Forelimb muscle (tissue), 1 donor: ENCODE measurements at places on chromosomes 7 and 10. TPM values are rescaled to one million over a fixed set of nuclear protein-coding genes. Genes with fewer than 3 reads are reported as not detected.

DNA sequence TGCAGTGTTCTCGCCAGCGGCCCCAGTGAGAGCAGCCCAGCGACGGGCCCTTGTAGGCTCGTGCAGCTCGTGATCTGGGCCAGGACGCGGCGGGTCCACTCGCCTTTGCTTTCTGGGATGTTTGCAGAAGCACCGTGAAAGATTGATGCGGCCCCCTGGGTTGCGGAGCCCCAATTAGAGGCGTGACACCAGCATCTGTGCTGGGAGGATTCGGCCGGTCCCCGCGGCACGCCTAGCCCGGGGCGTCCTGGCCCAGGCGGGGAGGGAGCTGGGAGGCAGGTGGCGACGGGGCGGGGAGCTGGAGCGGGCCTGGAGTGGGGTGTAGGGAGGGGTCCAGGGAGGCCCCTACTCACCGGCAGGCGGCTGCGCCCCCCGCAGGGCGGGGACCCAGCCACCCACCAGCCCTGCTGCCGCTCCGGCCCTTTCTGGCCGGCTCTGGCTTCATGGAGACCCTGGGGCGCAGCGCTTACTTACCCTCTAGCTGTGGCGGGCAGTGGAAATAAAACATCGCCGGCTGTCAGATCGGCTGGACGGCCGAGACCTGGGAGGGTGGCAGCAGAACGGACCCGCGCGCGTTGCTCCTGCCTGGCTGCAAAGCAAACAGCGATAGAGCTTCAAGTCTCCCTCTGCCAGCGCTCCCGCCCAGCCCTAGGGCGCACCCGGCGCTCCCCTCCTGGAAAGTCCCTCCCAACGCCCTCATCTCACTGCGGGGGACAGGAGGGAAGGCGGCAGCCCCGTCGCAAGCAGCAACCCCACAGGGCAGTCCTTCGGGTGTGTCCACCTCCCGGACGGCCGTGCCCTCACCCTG is 752 bp downstream of the DRGX start:
- DNase-seq: no peak

DNA sequence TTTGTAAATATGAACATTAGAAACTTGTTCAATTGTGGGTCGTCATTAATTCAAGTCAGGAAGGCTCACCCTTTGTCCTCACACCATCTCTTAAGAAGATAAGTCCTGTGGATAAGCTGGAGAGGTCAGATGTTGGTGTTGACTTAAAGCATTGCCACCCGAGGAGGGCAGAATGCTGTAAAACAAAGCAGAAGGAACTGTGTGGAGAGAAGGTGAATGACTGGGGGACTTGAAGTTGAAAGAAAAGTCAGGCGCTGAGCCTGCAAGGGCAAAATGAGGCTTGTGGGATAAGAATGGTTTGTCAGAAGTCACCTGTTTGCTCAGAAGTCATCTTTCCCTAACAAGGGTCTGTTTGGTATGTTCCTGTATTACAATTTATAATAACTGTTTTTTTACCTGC is 9.1 kb downstream of the RPA3 start:
- DNase-seq: no peak

- DNase-seq: no peak
These were observed 57.4 kb downstream of the LAMB4 start for GRCh38 chr7:108072739-108073138.

GRCh38 chr7:80410081-80410480 is 101.8 kb downstream of the GNAT3 start:
- no peak for DNase-seq

DNA sequence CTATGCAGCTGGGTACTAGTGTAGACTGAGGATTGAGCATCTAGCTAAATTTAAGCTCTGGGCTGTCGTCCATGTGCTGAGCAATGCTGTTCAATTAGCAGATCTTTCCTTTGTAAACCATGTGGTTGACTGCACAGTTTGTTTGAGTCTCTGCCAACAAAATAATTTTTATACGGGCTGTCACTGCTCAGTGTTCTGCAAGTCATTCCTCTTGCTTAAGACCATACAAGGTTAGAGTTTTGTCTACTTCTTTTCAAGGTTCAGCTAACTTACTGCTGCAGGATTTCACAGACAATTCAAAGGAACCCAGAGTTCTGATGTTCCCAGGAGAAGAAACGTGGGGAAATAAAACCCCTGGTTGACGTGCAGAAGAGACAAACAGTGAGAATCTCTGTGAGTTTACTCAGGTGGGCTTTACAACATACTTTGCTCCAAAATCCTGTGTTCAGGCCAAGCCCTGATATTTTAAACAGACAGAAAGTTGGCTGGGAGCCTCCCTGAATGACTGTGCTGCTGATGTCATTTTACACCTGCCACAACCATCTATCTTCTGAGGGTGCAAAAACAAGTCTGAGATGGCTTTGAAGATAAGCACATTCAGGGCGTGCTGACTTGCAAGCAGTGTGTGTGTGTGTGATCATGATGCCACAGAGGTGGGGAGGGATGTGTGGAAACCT is 177.1 kb upstream of the SVIL start:
- no peak for DNase-seq

DNA sequence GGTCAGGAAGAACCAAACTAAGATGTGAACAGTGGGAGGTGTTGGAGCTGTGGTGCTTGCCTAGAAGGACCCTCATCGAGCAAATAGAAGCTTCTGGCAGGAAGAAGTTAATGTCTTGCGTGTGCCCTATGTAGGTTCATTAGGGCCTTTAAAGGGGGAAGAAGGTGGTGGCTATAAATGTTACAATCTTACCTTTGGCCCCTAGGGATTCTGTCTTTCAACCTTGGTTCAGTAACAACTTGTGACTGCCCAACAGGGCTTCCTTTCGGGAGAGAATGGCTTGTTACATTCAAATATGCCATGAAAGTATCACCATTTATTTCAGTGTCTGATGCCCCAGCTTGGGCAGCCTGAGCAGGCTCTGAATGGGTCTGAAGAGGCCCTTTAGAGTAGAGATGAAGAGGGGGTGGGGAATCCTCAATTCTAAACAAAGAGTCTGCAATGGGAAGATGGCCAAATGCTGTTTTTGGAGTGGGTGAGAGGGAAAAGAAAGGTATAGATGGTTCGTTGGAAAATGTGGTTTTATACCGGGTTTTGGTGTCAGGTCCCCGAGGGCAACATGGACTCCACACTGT is 108.0 kb downstream of the TCF7L2 start:
- DNase-seq: no peak

- DNase-seq: no peak
These were observed 107.1 kb upstream of the FAM20C start for GRCh38 chr7:85074-85882.

- DNase-seq: no peak
These were observed 143.7 kb downstream of the CREB5 start for GRCh38 chr7:28556025-28556424.

GRCh38 chr10:55495555-55495954 is 694.5 kb upstream of the PCDH15 start:
- DNase-seq: no peak

DNA sequence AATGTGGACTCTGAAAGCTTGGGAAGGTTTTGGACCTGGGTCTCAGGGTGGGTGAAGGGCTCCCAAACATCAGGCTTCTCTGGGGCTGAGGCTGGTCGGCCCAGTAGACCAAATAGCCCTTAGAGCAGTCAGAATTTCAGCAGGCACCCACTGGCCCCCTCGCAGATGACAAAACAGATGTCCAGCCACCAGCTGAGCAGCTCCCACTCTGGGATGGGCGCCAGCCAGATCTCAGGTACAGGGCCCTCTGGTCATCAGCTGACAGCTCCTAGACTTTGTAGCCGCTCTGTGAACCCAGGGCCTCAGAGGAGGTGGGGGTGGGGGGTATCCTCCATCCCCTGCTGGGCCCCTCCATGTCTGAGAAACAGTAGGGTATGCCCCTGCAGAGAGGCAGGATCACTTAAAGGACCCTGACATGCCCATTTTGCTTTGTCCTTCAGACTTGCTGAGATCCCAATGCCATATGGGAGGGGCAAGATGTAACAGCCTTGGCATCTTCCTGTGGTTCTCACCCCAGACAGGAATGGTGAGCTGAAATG is 26.5 kb downstream of the HSPA12A start:
- DNase-seq: no peak

DNA sequence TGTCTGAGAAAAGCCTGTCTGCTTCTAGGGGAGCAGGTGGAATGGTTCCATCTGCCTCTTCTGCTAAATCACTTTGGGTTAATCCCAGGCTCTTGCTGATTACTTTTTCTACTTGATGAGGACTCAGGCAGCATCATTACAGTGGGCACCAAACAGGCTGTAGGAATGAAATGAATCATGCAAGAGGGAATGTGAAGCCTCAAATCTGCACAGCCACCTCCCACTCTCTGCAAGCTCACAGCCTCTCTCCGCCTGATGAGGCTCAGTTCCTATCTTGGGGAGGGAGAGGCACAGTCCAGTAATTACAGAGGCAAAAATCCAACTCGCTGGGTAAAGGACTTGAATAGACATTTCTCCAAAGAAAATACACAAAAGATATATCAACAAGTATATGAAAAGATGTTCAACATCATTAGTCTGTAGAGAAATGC is 34.0 kb downstream of the HSPA12A start:
- no peak for DNase-seq

DNA sequence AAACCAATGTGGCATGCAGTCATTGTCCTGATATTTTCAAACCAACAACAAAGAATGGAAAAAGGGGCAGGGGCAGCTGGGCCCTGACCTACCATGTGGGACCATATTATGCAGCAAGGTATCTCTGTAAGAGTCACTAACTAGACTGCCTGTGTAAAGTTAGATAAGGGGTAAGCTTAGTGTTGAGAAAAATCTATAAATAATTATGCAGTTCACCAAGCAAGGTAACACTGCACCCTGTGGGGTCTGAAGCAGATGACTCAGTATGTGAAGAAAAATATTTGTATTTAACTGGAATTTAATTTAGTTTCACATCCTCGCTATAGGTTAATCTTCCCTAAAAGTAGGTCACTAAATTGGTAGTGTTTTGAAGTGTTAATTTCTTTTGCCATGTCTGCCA is 99.3 kb downstream of the PPP1R3A start:
- no peak for DNase-seq

DNA sequence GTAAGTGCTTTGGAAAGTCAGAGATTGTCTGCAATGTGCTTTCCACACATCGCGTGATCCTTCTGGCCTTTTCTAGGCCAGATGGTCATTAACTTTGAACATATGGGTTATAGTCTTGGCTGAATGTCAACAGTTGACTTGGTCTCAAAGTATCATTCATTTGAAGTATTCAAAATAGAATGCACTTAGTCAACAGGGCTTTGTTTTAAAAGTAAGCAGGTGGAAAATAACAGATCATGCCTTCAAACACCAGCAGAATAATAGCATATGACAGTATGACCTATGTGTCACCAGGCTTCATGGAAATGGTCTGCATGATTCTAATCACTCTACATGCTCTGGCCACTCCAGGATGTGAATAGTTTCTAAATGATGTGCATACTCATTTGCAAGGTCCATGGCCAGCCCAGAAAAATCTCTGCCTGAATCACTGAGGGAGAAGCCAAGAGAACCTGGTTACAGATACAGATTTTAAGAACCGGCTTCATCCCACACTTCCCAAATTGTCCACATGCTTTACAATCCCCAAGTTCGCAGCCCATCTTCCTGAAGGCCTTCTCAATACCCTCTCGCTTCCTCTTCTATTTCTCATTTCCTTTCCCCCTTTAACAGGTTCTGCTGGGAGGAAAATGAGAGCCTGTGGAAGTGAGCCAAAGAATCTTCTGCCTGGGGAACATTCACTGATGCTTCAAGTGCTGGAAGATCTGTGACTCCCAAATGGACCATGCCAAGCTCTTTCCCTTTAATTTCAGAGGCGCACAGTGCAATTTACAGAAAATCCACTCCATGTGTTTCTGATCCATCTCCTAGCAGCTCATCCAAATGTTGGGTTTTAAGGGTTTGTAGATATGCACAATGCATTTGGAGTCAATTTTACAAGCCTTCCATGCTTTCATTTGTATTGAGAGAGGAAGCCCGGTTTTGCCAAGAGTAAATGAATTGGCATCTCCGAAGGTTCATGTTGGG is 122.8 kb upstream of the GDF10 start:
- no peak for DNase-seq

DNA sequence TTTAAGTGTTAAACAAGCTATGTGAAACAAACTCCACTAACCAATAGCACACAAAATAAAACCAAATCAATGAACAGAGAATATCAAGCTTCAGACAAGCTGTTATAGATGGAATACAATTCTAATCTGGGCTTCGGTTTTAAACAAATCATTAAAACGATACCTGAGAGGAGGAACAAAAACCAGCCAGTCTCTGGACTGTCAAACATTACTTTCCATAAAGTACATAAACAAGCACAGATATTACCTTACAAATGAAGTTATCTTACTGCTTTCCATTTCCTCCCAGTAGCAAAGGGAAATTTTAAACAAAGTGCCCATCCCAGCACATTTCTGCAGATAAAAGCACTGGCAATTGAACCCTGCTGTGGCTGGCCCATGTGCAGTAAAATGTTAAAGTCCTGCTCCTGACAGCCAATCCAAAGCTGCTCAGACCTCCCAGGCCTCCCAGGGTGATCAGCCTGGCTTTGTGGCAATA is 128.0 kb downstream of the NRCAM start:
- no peak for DNase-seq

DNA sequence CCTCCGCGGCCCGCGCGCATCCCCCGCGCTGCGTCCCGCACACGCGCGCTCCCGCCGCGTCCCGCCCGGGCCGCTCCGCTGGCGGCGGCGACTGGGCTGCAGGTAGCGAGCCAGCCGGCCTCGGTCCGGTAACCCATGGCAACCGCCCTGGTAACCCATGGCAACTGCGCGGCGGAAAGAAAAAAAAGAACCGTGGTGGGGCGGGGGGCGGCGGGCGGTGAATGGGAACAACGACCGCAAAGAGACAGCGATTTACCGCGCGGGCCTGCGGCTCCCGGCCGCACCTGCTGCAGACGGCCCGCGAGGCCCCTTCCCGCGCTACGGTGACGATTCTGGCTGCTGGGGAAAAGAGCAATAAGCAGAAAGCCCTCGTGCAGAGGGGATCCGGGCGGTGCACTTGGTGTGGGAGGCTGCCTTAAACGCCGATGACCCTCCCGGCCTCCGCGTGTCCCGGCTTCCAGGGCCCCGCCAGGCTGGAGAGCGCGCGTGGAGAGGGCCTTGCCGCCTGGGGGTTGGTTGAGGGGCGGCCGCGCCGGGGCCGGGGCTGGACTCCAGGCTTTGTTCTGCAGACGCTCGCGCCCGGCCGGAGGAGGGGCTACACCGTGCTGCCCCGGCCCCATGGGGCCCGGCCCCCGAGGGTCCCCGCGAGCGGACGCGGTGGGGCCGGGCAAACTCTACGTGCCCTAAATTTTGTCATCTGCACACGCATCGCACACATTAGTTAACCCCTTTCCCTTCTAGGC is 84.7 kb downstream of the SNX10 start:
- no peak for DNase-seq

DNA sequence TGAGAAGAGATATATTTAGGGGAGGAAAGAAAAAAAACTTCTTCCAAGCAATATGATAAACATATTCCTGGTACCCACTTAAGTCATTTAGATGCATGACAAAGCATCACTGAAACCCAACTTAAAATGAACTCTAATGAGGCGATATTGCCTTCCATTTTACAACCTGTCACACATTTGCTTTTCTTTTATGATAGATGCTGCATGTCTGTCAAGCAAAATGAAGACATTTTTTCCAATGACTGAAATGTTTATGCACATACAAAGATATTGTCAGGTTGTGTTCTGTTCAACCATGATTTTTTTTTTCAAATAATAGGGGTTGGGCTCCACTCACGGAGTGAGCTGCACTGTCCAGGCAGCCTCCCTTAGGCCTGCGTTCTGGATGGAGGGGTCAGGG is 894.4 kb downstream of the SORCS3 start:
- DNase-seq: no peak

VWDE gene
- 1.6 TPM for polyA plus RNA-seq

TAS2R5 gene
- polyA plus RNA-seq: 2.4 TPM

TRIL gene
- polyA plus RNA-seq: 24.3 TPM

AZGP1 gene
- polyA plus RNA-seq: 13.2 TPM

PFKFB3 gene
- 14.1 TPM for polyA plus RNA-seq

NKX2-3 gene
- 1.2 TPM for polyA plus RNA-seq

NAT16 gene
- not detected for polyA plus RNA-seq

MAT1A gene
- polyA plus RNA-seq: not detected

ZNF239 gene
- 6.6 TPM for polyA plus RNA-seq

GDI2 gene
- 224 TPM for polyA plus RNA-seq
